ENCODE measurements at places on chromosomes 7 and 10.
A peak's percentile ranks its signal among the peaks of the same experiment; 100 is the strongest.

DNA sequence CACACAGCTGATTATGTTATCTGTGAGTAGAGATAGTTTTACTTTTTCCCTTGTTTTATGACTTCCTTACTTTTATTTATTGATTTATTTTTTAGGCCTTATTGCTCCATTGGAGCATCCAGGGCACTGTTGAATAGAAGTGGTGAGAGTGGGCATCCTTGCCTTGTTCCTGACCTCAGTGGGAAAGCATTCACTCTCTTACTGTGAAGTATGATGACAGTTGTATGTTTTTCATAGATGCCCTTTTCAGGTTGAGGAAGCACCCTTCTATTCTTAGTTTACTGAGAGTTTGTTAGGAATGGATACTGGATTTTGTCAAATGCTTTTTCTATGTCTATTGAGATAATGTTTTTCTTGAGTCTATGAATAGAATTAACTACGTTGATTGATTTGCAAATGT is 88.6 kb downstream of the XRCC2 start:
- no peak for DNase-seq

DNA sequence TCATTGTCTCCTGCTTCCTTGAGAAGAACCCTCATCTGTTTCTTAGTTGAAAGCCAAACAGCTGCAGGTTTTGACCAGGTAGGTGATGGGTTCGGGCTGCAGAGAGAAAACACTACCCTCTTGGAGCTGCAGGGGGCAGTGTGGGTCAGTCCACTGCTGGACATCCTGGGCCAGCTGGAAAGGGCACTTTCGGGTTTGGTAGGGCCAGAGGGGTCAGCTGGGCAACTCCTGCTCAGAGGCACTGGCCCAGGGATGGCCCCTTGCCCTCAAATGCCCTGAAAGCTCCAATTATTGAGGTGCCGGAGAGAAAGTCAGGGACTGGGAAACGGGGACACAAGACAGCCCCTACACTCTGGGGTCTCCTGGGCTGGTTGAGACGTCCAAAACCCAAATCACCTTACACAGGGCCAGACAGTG is 90.7 kb downstream of the MKI67 start:
- DNase-seq: no peak

GRCh38 chr7:70586822-70587221 is 545.1 kb upstream of the GALNT17 start:
- DNase-seq: no peak

- no peak for DNase-seq
Measured at GRCh38 chr10:110803830-110804338, 67.8 kb upstream of the PDCD4 start.

- DNase-seq: no peak
Measured at GRCh38 chr7:121515229-121515628, 119.1 kb upstream of the FAM3C start.

DNA sequence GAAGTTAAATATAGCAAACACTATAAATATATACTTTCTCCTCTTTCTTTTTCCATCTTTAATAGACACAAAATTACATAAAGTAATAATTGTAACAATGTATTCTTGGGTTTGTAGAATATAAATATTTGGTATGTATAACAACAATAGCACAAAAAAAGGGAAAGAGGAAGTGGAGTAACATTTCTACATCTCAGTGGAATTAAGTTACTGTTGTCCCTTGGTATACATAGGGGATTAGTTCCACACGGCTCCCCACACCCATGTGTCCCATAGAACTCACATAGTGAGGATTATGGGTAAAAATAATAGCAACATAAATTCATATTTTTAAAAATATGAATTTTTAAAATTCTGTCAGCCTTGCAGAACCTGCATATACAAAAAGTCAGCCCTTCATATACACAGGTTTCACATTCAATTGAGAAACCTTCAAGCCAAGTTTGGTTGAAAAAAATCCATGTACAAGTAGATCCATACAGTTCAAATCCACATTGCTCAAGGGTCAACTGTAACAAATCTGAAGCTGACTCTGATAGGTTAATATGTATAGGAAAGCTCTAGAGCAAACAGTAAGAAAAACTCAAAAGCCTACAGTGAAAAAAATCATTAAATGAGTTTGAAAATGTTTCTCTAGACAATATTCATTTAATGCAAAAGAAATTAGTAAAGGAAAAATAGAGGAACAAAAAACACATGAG is 92.4 kb downstream of the HYCC1 start:
- no peak for DNase-seq

DNA sequence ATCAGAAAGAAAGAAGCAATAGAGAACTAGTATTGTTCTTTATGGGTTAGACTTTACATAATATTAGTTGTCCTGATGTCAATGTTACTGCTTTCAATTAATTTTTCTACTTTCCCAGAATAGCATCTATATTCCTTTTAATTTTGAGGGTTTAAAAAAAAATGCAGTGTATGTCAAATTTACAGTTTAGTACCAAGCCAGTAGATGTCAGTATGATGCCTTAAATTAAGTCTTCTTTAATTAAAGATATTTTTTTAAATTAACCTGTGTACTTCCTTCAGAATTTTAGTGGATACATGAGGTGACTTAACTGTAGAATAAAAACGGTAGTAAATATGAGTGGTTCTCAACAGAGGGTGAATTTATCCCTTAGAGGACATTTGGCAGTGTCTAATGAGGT is 35.2 kb upstream of the STOX1 start:
- DNase-seq: no peak

GRCh38 chr7:119711104-119711503 is 561.9 kb upstream of the KCND2 start:
- DNase-seq: no peak

DNA sequence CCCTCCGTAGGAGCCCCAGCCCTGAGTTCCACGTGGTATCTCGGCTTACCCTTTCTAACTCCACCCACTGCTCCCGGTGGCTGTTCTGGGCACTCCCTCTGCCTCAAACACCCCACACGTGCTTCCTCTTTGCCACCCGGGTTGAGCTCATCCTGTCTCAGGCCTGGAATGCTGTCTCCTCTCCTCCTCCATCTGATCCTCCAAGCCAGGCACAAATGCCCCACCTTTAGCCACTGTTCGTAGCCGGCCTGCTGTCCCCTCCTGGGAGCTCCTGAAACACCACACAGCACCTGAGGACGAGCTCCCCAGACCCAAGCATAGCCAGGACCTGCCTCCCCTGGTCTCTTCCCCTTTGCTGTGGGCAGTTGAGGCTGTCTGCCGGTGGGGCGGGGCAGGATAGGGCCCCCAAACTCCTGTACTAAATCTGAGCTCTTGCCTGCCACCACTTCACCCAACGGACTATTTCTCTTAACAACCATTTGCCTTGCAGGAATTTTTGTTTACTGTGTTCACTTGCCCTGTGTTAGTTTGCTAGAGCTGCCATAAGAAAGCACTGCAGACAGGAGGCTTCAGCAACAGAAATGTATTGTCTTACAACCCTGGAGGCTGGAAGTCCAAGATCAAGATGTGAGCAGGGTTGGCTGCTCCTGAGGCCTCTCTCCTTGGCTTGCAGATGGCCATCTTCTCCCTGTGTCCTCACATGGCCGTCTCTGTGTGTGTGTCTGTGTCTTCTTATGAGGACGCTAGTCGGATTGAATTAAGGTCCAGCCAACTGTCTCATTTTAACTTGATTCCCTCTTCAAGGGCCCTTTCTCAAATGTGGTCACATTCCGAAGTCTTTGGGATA is 58.3 kb upstream of the SHH start:
- no peak for DNase-seq

DNA sequence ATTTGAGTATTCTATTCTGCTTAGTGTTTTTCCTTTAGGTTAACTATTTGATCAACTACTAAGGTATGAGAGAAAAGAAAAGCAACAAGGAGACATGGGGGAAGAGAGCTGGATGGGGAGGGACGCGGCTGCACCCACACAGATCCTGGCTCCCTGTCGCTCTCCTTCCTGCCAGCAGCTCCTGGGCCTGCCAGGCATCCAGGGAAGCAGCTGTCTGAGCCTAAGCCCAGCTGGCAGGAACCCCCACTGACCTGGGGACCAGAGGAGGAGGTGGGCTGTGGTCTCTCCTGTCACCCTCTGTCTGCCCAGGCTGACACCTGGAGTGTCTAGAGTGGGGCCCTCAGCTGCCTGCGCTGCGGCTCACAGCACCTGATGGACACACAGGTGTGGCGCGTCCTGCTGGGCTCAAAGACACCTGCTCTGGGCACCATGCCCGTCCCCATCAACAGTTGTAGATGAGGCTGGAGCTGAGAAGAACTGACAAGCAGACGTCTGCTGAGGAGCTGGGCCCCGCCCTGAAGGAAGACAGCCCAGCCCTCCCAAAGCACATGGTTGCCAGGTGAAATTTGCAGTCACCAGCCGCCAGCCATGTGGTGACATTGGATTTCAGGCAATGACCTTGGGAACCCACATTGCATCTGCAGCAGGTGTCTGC is 207.9 kb downstream of the PLXNA4 start:
- peak; percentile 88 for DNase-seq

DNA sequence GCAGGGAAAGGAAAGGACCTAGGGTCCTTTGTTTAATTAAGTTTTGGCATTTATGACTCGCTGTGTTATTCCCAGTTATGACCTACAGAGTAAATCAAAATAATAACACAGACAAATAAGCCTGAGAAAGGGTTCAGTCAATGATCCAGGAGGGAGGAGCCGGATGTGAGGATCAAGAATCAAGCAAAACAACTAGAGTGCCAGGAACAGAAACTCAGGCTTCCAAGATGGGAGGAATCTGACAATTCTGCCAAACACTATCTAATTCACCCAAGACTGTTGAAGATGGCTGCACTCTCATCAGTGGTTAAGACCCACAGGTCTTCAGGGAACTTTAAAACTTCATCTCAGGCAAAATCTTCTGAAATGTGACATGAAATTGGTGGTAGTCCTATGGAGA is 50.3 kb upstream of the PIP4K2A start:
- no peak for DNase-seq

- DNase-seq: no peak
Measured at GRCh38 chr7:98613601-98614425, 3.3 kb upstream of the NPTX2 start.

- DNase-seq: no peak
Measured at GRCh38 chr10:71379118-71379766, 17.5 kb upstream of the CDH23 start.

- DNase-seq: no peak
Measured at GRCh38 chr7:50727711-50728110, 55.0 kb downstream of the GRB10 start.

DNA sequence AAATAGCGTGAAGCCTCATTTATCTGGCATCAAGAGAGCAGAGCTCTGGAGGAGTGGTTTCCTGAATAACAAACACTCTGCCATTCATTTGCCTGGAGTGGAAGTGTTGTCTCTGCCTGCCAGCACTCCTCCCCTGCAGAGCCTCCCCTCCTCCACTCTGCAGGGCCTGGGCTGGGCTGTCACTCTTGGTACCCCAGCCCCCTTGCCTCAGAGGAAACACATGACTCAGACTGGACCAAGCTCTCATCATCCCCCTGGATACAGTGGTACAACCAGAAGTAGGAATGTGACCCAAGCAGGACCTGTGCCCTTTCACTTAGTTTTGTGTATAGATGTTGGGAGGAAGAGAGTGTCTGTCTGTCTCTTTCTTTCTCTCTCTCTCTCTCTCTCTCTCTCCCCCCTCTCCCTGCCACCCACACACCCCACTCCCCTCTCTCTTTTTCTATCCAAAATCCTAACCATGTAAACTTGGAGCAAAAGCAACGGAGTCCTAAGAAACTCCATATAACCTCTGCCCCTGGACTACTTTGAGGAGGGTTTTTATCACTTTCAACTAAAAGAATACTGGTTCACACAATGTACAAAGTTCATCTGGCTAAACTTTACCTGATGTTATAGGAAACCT is 43.9 kb downstream of the DOCK4 start:
- DNase-seq: peak; percentile 92

- DNase-seq: no peak
Measured at GRCh38 chr10:7048061-7048460, 362.8 kb downstream of the SFMBT2 start.

DNA sequence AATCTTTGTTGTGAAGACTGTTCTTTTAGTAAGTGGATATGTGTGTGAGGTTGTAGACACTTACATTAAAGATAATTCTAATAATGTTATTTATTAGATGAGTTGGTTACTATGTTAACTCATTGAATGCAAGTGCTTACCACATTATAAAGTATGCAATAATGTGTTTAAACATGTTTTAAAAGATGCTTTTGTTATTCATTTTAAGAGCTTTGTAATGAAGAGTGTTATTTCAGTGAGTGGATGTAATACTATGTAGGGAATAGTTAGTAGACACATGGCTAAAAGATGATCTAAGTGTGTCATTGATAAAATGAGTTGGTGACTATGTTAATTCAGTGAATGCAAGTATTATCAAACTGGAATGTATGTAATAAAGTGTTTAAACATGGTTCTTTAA is 70.0 kb upstream of the VOPP1 start:
- no peak for DNase-seq

- no peak for DNase-seq
Measured at GRCh38 chr10:7513936-7514335, 103.1 kb upstream of the SFMBT2 start.

DNA sequence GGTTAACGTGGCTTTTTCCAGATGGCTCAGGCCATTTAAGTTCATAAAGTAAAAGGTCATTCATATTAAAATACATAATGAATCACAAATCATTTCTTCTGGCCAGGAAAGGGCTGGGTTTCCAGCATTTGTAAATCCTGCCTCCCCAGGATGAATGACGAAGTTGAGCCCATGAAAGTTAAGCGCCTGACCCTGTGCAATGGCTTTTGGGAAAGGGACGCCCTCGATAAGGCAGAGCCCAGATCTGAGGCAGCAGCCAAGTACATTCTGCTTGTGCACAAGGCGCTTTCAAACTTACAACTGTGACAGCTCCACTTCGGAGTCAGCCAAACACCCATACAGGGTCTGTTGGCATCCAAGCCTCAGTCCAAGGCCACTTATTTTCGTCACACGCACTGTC is 2.8 kb downstream of the GIMAP6 start:
- no peak for DNase-seq

- no peak for DNase-seq
Measured at GRCh38 chr7:51315393-51316261, 982 bp downstream of the COBL start.

DNA sequence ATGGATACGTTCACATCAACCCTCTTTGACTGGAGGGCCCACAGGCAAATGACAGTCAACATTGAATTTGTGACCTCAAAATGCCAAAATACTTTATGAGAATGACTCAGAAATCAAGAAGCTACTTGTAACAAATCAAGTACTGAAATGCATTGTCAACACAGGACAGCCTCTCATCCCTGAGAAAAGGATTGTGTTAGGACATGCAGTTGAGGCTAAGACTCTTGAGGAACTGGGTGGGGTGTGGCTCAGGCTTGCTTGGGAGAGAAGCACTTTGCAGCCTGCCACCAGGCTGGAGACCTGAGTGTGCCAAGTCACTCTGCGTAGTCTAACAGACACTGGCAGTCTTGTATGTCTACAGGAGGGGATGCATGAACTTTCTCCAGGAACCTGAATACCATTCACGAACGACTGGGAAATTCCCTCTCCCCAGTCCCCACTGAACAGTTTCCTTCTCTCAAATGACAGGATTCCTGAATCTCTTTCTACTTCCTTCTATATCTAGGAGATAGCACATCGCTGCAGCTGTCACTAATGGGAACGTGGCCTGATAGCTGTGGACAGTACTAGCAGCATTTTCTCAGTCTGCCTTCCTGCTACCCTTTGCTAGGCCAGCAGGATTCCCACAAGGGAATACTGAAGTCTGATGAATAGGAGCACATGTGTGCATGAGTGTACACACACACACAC is 3.3 kb upstream of the SMO start:
- DNase-seq: no peak

- DNase-seq: no peak
Measured at GRCh38 chr7:135618510-135618909, 43.8 kb upstream of the STMP1 start.
